Ascending aorta (tissue), 2 donors: ENCODE measurements at places on chromosomes 1 and 21.

DNA sequence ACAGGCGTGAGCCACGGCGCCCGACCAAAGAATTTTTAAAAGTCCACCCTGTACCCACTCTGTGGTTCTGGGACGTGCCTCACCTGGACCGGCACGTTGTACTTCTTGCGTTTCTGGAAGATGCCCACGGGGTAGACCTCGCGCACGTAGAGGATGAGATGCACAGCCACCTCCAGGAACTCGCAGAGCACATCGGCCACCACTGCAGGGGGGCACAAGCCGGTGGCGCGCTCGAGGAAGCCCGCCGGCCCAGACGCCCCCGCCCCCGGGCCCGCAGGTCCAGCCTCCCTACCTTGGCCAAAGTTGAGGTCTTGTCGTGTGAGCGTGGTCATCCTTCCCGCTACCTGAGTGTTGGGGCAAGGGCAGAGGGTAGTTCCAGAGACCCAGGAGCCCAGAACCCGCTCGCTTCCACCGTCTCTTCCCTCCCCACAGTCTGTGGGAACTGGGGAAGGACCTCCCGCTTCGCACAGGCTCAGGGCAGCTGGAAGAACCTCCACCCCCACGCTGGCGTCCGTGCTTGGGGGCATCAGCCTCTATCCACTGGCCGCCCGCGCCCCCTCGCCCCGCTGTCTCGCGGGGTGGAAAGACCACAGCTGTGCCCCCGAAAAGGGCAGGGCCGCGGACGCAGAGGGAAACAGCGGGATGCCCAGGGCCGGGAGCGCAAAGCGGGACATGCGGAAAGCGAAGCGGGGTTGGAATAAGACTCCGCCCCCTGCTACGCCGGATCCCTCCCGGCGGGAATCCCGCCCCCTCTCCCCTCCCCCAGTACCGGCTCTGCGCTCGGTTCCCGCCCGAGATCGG is 478 bp downstream of the MAD2L2 start:
- H3K4me1 ChIP-seq, result peaks cover 5% of the 10 kb centered on the region
- peak overlapping the region; percentile 90 for H3K4me3 ChIP-seq
- H3K27ac ChIP-seq, result peak overlapping the region; percentile 68
- peak; percentile 70 for DNase-seq

DNA sequence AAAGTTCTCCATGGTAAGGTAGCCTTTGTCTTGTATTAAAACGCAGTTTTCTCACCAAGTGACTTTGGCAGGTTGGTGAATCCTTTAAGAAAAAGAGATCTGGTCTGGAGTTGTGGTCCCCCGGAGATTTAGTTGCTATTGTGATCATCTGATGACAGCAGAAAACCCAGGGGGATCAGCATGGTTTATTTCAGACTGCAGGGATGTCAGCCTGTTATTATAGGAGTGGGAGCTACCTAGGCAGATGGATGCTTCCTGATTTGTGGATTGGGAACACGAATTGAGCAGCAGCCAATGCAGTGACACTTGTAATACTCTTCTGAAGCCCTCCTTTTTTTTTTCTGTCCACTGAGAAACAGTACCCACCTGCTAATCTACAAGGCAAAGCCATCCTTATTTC is 150.2 kb downstream of the ST6GALNAC3 start:
- H3K27ac ChIP-seq, result no peak overlapping the region
- H3K27me3 ChIP-seq, result no peaks in the 10 kb centered on the region
- no peak for DNase-seq
- no peaks in the 10 kb centered on the region for H3K36me3 ChIP-seq
- no peaks in the 10 kb centered on the region for H3K4me1 ChIP-seq

GRCh38 chr1:184915463-184916090 is 58.7 kb downstream of the NIBAN1 start:
- H3K4me1 ChIP-seq, result peaks cover 17% of the 10 kb centered on the region
- no peak for DNase-seq
- H3K27me3 ChIP-seq, result no peaks in the 10 kb centered on the region

- no peak overlapping the region for H3K27ac ChIP-seq
- H3K36me3 ChIP-seq, result no peaks in the 10 kb centered on the region
- H3K4me1 ChIP-seq, result no peaks in the 10 kb centered on the region
- H3K27me3 ChIP-seq, result no peaks in the 10 kb centered on the region
- DNase-seq, result no peak
- no peak overlapping the region for H3K4me3 ChIP-seq
These were observed 142.0 kb downstream of the AJAP1 start for GRCh38 chr1:4796161-4797015.

GRCh38 chr1:150144606-150145005 is 5.1 kb upstream of the PLEKHO1 start:
- no peak overlapping the region for H3K4me3 ChIP-seq
- DNase-seq, result no peak
- no peaks in the 10 kb centered on the region for H3K4me1 ChIP-seq
- H3K27ac ChIP-seq, result no peak overlapping the region
- no peaks in the 10 kb centered on the region for H3K36me3 ChIP-seq

- H3K27me3 ChIP-seq, result no peaks in the 10 kb centered on the region
- no peak for DNase-seq
- H3K36me3 ChIP-seq, result no peaks in the 10 kb centered on the region
- H3K4me3 ChIP-seq, result no peak overlapping the region
- H3K4me1 ChIP-seq, result no peaks in the 10 kb centered on the region
These were observed 31.8 kb downstream of the IGSF21 start for GRCh38 chr1:18139198-18139981.

- H3K4me1 ChIP-seq, result no peaks in the 10 kb centered on the region
- no peak overlapping the region for H3K4me3 ChIP-seq
- H3K27ac ChIP-seq, result peak overlapping the region; percentile 75
These were observed 29.7 kb downstream of the UBE2T start for GRCh38 chr1:202311875-202312635.

DNA sequence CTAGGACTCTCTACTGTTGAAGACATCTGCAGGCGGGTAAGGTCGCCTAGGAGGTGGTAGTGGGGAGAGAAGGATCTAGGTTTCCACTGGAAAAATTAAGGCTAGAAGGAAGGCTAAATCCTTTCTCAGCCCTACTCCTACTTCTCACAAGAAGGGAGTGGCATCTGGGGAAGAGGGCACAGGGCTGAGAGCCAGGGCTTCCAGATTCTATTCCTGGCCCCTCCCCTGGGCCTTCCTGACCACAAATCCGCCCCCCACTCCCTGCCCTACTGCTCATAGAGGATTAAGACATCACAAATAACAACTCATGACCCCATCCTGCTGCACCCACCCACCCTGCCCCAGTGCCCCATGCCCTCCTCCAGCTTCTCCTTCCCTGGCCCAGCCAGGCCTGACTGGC is 2.5 kb downstream of the PHLDA3 start:
- peaks cover 16% of the 10 kb centered on the region for H3K36me3 ChIP-seq
- peak overlapping the region; percentile 95 for H3K27ac ChIP-seq
- peaks cover 41% of the 10 kb centered on the region for H3K4me1 ChIP-seq
- no peak for DNase-seq

DNA sequence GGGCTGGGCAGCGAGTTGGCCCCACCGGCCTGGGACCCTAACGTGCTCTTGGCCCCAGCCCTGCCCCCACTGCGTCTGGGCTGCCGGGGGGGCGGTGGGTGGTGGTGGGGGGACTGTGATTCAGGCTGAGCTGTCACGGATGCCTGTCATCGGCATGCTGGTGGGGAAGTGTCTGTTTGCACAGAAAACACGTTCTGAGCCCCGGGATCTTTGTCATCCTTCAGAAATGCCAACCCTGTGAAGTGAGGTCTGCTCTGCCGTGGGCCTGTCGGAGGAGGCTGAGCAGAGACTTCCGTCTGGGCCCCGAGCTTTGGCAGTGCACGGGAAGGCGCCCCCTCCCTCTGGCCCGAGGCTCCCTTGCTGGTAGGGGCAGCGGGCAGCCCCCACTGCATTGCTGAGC is 24.3 kb upstream of the PLCH2 start:
- H3K27ac ChIP-seq, result no peak overlapping the region
- H3K36me3 ChIP-seq, result no peaks in the 10 kb centered on the region
- peaks cover 14% of the 10 kb centered on the region for H3K27me3 ChIP-seq
- no peaks in the 10 kb centered on the region for H3K4me1 ChIP-seq
- DNase-seq, result no peak

DNA sequence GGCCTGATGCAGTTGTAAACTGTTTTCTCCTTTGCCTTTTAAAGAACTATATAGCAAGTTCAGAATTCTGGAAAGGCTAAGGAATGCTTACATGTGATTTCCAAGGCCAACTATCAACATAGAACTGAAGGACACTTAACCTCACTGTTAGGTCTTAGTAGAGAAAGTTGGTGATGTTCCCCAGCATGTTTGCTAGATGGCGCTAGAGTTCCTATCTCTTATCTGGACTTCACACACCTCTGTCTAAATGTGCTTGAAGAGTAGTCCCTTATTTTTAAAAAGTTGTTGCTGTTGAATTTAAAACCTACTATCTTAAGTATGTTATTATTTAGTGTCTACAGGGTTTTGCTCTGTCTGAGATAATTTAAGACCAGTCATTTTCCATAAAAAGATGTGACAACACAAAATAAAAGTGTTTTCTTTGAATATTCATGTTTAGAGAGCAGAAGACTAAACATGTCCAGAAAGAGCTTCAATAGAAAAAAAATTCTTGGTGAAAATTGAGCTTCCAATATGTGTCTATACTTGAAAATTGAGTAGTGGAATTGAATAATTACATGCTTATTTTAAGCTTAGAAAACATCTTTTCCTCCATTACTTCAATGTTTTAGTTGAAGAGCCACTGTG is 237.3 kb downstream of the S1PR1 start:
- H3K4me3 ChIP-seq, result no peak overlapping the region
- no peak for DNase-seq

GRCh38 chr1:55585402-55585792 is 370.2 kb upstream of the USP24 start:
- peaks cover 42% of the 10 kb centered on the region for H3K4me1 ChIP-seq
- no peaks in the 10 kb centered on the region for H3K27me3 ChIP-seq

DNA sequence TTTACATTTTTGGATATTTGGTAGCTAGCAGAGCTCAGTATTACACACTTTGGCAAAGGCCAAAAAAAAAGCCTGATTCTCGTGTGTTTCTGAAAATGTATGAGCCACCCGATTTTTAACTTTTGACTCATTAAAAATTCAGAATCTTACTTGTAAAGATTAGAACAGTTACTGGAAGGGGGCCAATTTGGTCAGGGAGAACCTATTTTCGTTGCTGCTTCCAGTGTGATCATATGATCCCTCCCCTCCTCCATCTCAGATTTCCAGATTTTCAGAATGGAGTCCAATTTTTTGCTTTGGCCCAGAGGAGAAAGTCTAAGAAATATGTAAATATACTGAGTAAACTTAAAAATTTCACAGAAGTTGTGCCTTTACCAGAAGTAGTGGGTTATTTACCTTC is 3.2 kb upstream of the OR2AK2 start:
- H3K27ac ChIP-seq, result no peak overlapping the region
- no peak overlapping the region for H3K4me3 ChIP-seq
- H3K4me1 ChIP-seq, result no peaks in the 10 kb centered on the region
- no peak for DNase-seq

GRCh38 chr1:165456861-165457260 is 11.9 kb upstream of the RXRG start:
- H3K27me3 ChIP-seq, result no peaks in the 10 kb centered on the region
- no peak overlapping the region for H3K4me3 ChIP-seq
- no peaks in the 10 kb centered on the region for H3K4me1 ChIP-seq

- no peak overlapping the region for H3K27ac ChIP-seq
- no peaks in the 10 kb centered on the region for H3K4me1 ChIP-seq
- no peak for DNase-seq
- no peaks in the 10 kb centered on the region for H3K36me3 ChIP-seq
These were observed 12.7 kb upstream of the RWDD3 start for GRCh38 chr1:95221306-95221705.

- H3K27me3 ChIP-seq, result no peaks in the 10 kb centered on the region
- H3K27ac ChIP-seq, result no peak overlapping the region
These were observed 497 bp downstream of the FBXO44 start for GRCh38 chr1:11654939-11655808.

DNA sequence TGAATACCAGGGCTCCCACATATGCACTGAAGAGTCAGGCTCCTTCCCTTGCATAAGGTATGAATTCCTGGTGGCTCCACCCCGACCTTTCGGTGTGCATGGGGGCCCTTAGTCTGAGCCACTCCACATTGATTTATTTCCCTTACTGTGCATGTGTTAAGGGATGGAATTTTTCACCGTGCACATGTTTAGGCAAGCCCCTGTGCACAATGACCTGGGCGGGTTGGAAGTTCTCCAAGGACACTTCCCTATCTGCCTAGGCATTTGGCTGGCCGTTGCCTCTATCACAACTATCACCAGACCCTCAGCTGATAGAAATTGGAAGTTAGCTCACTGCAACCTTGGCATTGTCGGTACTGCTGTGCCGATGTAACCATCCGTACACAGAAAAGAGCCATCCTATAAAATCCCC is 9.7 kb downstream of the S100A6 start:
- peak overlapping the region; percentile 54 for H3K27ac ChIP-seq
- no peak overlapping the region for H3K4me3 ChIP-seq
- H3K36me3 ChIP-seq, result no peaks in the 10 kb centered on the region
- peaks cover 10% of the 10 kb centered on the region for H3K4me1 ChIP-seq

GRCh38 chr1:77757066-77757584 is 2.5 kb downstream of the USP33 start:
- H3K36me3 ChIP-seq, result no peaks in the 10 kb centered on the region
- peak overlapping the region; percentile 96 for H3K4me3 ChIP-seq
- H3K4me1 ChIP-seq, result no peaks in the 10 kb centered on the region

DNA sequence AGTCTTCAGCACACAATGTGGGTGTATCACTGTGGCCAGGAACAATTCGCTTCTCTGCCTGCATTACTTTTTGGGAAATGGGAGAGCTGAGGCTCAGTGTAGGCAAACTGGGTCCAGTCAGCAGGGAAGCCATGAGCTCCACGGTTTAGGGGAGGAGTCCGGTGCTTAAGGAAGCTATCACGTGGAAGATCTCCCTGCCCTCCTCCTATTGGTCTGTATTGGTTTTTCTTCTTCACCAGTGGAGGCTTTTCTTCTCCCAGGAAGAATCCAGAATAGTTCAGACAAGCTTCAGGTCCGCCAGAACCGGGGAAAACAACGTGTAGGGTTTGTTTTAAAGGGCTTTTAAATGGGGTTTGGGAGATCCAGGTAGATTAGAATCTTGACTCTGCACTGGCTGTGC is 156.2 kb upstream of the CAMK1G start:
- no peaks in the 10 kb centered on the region for H3K36me3 ChIP-seq
- H3K27me3 ChIP-seq, result no peaks in the 10 kb centered on the region
- no peak for DNase-seq
- H3K4me1 ChIP-seq, result no peaks in the 10 kb centered on the region

DNA sequence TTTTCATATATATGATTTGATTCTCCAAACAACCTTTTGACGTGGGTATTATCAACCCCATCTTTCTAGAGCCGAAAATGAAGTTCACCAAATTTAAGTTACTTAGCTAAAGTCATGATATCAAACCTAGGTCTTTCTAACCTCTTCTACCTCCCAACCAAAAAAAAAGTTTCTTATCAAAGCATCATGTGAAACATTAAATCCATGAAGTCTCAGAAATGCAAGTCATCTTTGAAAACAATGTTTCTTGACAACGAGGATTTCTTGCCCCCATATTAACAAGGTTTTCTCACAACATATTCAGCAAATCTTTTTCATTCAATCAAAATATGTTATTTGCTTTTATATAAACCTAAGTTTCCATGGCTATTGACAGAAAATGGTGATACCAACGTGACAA is 306.3 kb downstream of the SMYD3 start:
- no peaks in the 10 kb centered on the region for H3K36me3 ChIP-seq
- H3K4me3 ChIP-seq, result no peak overlapping the region
- H3K27ac ChIP-seq, result no peak overlapping the region
- H3K4me1 ChIP-seq, result no peaks in the 10 kb centered on the region
